ENCODE measurements at places on chromosomes 7 and 10. TPM values are rescaled to one million over a fixed set of nuclear protein-coding genes. Genes with fewer than 3 reads are reported as not detected.

DNA sequence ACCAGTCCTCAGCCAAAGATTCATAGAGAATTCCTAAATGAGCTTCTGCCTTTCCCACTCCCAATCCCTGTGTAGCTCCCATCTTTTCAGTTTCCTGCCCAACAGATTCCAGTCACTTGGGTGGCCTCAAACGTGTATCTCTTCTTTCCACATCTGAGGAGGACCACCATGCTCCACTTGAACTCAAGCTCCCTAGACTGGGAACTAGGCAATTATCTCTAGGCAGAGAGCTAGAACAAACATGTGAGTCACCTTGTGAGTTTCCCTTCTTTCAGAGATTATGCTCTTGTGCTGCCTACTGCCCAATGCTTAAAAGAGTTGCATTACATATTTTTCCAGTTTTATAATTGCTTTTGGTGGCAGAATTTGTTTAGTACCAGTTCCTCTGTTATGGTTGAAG is 178.0 kb downstream of the MDFIC start:
- DNase-seq, result no peak

- no peak for DNase-seq
Observed at GRCh38 chr7:12294701-12295100, 83.6 kb downstream of the TMEM106B start.

DNA sequence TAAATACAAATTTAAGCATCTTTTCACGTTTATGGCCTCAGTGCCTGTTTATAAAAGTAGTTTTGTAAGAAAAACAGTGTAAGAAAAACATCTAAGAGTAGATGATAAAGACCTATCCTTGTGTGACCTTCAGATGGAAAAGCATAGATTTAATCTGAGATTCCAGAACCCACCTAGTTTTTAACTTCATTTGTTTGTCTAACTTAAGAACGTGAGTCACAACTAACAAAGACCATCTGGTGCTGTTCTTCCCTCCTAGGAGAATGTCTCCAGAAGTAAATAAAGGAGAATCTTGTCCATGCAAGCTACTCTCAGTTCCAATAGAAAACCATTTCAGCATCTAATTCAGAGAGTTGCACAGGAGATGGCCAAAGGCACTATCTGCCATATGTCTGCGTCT is 265.4 kb upstream of the C7orf33 start:
- DNase-seq, result no peak

DNA sequence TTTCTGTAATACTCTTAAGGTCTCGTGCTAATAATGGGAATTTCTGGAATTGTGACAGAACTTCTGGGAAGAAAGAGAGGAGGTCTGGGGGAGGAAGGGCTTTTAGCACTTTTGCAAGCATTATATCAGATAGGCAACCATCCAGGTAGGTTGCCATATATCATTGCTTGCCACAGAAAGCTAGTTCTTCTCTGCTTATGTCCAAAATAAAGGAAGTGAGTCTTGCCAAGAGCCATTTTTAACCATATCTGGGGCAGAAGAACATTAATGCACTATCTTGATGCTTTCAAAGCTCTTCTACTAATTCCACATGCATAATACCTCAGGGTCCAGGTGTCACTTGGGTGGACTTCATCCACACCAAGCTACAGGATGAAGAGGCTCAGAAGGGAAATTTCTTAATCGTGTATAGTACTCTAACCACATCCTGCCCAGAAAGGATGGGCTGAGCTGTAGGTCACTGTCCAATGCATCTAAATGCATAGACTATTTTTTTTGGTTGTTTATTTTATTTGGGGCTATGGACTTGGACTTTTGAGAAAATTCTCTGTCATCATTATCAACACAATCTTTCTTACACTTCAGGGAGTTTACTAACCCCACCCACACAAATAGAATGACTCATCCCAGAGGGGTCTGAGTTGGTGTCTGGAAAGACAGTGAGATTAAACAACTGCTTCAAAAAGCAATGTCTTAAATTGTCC is 68.9 kb upstream of the ADO start:
- peak; percentile 65 for DNase-seq

DNA sequence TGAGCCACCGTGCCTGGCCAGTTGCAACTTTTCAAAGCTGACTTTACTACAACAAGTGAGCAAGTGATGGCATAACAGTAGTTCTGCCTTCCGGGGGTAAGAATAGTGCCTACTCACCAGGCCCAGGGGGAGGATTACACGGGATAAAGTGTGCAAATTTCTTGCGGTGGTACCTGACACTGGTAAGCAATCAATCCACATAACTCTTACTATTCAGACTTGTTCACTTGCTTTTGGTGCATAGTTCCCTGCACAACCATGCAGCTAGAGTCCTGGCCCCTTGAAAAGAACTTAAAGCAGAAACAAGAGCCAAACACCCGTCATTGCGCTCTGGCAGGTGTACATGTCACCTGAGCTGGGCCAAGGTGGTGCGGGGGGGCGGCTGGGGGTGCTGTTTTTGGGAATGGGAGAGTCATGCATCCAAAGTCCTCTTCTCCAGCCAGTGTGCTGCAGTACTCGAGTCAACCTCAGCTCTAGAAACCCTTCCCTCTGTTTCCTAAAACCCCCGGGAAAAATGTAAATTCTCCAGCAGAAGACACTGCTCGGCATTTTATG is 5.4 kb upstream of the COBL start:
- DNase-seq, result no peak

GRCh38 chr10:77220150-77220549 is 417.5 kb downstream of the KCNMA1 start:
- no peak for DNase-seq

DNA sequence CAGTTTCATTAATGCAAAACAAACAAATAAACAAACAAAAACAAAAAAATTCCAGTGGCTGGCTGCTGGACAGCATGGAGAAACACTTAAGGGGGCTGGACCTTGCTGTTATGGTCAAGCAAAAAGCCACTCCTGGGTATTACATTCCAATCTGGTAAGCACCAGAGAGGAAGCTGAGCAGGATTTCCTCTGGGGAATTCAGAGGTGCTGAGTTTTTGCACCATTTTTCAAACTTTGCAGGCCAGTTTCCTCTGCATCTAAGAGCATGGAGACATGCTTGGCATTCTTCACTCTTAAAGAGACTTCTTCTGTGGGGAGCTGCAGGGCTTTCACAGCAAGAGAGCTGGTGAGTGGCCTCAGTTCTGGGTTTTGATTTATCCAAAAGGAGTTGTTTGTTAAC is 84.5 kb downstream of the FZD1 start:
- DNase-seq, result no peak

DNA sequence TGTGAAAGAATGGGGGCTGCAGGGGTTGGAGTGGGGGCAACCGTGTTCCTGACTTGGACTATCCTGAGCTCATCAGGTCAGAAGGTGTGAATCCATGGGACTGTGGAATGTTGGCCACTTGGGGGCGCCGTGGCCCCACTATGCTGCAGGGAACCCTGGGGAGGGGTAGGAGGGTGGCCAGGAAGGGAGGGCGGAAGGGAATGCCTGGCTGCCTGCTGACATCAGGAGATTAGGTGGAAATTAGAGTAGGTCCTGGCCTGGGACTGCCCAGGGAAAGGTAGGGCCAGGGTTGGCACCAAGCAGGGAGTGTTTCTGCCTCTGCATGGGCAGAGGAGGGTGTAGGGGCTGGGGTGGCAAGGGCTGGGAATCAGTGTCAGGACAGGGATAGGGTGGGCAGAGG is 65.8 kb upstream of the PRSS58 start:
- DNase-seq, result no peak

DNA sequence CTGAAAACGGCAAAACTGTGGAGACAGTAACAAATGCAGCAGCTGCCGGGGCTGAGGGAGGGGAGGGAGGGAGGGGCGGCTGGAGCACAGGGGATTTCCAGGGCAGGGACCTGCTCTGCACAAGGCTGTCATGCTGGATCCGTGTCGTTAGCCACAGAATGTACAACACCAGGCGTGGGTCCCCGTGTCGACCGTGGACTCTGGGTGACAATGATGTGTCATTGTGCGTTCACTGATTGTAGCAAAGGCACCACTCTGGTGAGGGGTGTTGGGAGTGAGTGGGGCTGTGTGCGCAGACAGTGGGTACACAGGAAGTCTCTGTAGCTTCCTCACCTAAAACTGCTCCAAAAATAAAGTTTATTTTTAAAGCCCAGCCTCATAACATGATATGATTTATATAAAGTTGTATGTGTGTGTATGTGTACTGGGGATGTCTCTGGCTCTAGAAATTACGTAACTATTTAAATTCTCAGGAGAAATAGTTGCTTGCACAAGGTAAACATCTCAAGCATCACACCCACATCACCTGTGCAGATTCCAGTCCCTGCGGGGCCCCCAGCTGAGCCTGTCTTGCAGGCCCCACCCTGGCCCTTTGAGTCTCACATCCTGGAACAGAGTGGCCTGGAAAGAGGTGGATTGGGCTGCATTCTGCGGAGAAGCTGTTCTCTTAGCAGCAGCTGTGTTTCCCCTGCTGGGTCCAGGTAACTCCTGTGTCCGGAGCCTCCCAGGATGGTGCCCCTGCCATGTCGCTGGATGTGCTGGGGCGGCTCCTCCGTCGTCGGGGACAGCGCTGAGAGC is 135.7 kb downstream of the DYNC2I1 start:
- DNase-seq, result no peak

DNA sequence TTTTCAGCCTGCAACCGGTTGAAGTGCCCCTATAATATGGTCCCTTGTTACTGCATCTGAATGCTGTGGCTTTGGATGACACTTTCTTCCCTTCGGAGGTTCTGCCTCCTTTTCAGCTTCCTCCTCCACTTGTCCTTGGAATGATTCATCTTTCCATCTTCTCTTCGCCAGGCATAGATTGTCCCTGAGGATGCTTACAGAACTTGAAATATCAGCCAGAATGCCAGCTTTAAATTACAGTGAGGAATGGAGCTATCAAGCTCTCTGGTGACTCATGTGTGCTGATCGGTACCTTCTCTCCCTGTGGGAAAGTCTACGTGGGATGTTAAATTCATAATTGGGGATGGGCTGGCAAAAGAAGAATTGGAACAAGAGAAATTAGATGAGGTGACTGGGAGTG is 45.9 kb upstream of the PDK4 start:
- DNase-seq, result no peak

DNA sequence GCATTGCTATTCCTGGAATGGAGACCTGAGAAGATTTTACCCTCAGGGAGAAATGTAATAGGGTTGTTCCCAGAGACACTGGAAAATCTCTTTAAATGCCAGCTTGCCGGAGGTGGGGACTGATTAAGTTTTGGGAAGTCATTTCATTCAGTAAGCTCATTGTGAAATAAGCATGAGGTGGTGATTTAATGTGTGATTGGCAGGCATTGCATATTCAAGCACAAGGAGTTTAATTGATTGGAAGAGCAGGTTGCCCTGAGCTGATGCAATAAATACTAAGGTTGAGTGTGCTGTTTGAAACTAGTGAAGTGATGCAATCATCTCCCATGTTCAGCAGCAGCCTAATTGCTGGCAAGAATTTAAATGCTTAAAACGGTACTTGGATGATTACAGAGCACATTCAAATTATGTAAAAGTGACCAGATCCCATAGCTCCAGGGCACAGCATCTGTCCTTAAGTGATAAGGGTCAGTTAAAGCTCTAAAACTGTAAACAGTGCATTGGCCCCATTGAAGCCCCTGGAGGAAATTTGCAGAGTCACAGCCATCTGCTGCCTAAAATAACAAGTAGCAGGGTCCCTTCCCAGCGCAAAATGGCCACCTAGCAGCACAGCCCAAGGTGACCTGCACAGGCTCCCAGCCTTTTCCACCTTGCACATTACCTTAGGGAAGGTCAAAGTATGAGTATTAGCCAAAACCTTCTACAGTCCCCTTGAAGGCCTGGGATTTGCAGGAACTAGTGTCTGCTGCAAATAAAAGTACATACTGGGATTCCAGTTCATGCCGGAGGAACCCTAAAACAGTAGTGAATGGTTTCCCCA is 92.1 kb downstream of the CCDC71L start:
- DNase-seq, result no peak

DNA sequence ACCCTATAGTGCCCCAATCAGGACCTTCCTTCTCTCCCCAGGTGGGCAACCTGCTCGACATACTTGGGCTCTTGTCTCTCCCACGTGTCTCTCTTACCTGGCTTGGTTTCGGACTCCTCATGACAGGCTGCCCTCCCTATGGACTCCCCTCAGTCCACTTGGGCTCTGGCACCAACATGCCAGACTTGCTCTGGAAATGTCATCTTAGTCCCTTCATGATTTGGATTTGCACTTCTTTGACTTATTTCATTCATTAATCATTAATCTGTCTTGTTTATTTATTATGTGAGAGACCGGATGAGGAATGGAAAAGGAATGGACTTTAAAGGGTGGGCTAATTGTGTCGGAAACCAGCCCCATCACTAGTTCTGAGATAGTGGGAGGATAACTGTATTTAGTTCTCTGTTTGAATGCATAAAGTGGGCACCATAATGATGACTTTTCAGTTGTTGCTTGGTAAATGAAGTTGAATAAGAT is 108.0 kb downstream of the SND1 start:
- no peak for DNase-seq

Gene CPN1
- not detected for total RNA-seq

Gene THNSL1
- total RNA-seq, result 1.6 TPM

Gene DNAJC12
- total RNA-seq, result 2.3 TPM

Gene IDI2
- not detected for total RNA-seq

Gene SRRM3
- not detected for total RNA-seq

Gene VSTM4
- total RNA-seq, result 0.25 TPM

Gene NPC1L1
- total RNA-seq, result not detected

All from natural killer cell treated with Interleukin-12 subunit alpha and Interleukin-12 subunit beta and Interleukin-15 and Interleukin-18, amount 100 ng/mL, for 72 hours (primary cell).